ENCODE measurements at places on chromosomes 3 and 15. TPM values are rescaled to one million over a fixed set of nuclear protein-coding genes. Genes with fewer than 3 reads are reported as not detected.

TNIK gene
- 27.4 TPM for total RNA-seq

- H3K36me3 ChIP-seq, result peaks cover 17% of the 10 kb centered on the region
- H3K27me3 ChIP-seq, result peaks cover 1% of the 10 kb centered on the region
- no peak overlapping the region for H3K27ac ChIP-seq
- H3K4me3 ChIP-seq, result no peak overlapping the region
Observed at GRCh38 chr15:28113394-28114113, 14.4 kb upstream of the OCA2 start.

- H3K27ac ChIP-seq, result no peak overlapping the region
- H3K4me3 ChIP-seq, result no peak overlapping the region
- H3K27me3 ChIP-seq, result no peaks in the 10 kb centered on the region
- peaks cover 25% of the 10 kb centered on the region for H3K36me3 ChIP-seq
- DNase-seq, result no peak
- H3K4me1 ChIP-seq, result peaks cover 11% of the 10 kb centered on the region
Observed at GRCh38 chr3:138769616-138770015, 65.1 kb downstream of the PIK3CB start.

DNA sequence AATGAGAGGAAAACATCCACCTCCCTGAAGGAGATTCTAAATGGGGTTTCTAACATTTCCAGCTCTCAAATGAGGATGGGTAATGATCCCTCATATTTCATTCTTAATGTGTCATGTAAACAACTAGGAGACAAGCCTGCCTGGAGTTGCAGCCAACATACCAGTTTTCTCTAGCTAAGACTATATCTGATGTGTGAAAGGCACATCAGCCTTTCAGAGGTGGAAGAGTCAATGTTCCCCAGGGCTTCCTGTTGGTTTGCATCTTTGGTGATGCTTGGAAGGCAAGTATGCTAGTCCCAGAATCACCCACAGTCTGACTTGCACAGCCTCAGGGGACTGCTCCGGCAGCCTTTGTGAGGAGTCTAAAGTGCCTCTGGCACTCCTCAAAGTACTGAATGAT, 921.2 kb downstream of the SQOR start:
- no peak for DNase-seq
- no peak overlapping the region for H3K4me3 ChIP-seq
- H3K27me3 ChIP-seq, result no peaks in the 10 kb centered on the region

VIPR1 gene
- total RNA-seq, result 0.80 TPM

DNA sequence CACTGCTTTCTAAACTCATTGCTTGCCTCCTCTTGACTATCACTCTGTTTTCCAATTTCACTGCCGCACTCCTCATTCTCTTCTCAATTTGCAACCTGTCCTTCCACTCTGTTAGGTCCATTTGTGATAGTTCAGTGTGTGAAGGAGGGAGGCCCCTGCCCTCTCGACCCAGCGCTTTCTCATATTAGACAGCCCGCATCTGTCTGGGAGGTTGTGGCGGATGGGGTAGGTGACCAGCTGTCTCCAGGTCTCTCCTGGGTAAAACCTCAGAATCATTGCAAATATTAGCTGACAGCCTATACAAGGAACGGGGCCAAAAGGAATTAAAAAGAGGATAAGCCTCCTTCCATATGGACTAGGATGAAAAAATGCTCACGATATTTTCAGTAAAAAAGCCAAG, 358.3 kb downstream of the SHQ1 start:
- no peak overlapping the region for H3K4me3 ChIP-seq
- peaks cover 10% of the 10 kb centered on the region for H3K36me3 ChIP-seq
- H3K27me3 ChIP-seq, result no peaks in the 10 kb centered on the region
- DNase-seq, result no peak

DNA sequence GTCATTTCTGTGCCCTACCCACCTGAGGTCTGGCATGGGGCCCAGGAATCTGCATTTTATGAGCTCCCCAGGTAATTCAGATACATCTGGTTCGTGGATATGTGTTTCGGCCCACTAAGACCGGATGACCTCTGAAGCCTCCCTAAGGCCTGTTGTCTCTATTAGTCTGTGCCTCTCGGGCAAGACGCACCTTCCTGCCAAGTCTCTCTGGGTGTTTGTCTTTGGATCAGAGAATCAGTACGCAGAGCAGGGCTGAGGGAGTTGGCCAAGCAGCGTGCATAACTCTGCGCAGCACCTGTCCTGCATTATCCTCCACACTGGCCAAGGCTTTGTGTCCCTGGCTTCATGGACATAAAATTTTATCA, 181.0 kb downstream of the THSD4 start:
- H3K27me3 ChIP-seq, result peaks cover 11% of the 10 kb centered on the region
- peaks cover 15% of the 10 kb centered on the region for H3K4me1 ChIP-seq
- no peaks in the 10 kb centered on the region for H3K36me3 ChIP-seq
- H3K4me3 ChIP-seq, result no peak overlapping the region
- no peak overlapping the region for H3K27ac ChIP-seq

GRCh38 chr15:60757831-60758570, 279.1 kb upstream of the ICE2 start:
- no peak overlapping the region for H3K27ac ChIP-seq
- no peak for DNase-seq
- H3K27me3 ChIP-seq, result no peaks in the 10 kb centered on the region
- H3K4me3 ChIP-seq, result no peak overlapping the region
- H3K36me3 ChIP-seq, result no peaks in the 10 kb centered on the region
- peaks cover 20% of the 10 kb centered on the region for H3K4me1 ChIP-seq

DNA sequence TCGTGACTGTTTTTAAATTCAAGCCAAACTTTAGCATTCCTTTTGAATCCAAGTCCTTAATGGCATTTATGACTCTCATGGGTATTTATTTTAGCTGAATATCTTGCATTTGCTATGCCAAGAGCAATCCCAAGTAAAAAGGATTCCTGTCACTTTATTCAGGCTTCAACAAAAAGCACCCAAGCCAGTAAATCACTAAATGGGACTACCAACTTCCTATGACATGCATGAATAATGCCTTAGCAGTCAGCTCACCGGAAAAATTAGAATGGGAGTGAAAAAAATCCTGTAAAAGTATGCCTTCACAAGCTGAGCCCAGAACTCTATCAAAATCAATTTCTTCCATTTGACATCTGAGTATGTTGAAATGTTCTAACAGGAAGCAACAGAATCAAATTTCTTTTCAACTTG, 1297.9 kb downstream of the ROBO2 start:
- no peak for DNase-seq
- no peaks in the 10 kb centered on the region for H3K36me3 ChIP-seq
- no peaks in the 10 kb centered on the region for H3K27me3 ChIP-seq
- no peak overlapping the region for H3K27ac ChIP-seq
- no peaks in the 10 kb centered on the region for H3K4me1 ChIP-seq

DNA sequence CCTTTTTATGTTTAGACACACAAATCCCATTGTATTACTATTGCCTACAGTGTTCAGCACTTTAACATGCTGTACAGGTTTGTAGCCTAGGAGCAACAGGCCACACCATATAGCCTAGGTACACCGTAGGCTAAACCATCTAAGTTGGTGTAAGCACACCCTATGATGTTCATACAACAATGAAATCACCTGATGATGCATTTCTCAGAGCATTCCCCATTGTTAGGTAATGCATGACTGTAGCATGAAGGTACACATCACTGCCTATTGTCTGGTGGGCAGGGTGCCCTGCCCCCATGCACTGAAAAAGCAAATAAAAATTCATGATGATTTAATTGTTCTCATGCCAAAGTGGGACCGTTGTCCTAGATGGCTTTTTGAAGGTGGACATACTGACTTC, 183.6 kb downstream of the AGBL1 start:
- H3K4me3 ChIP-seq, result no peak overlapping the region
- H3K27ac ChIP-seq, result no peak overlapping the region
- no peak for DNase-seq
- H3K27me3 ChIP-seq, result peaks cover 1% of the 10 kb centered on the region
- H3K4me1 ChIP-seq, result no peaks in the 10 kb centered on the region
- no peaks in the 10 kb centered on the region for H3K36me3 ChIP-seq

Measured in activated CD4-positive, alpha-beta T cell treated with anti-CD3 and anti-CD28 coated beads, Interleukin-2, amount 10 ng/mL, durations not matched to agents 24 days and 14 days (primary cell).